ENCODE measurements at places on chromosomes 5 and 9.

DNA sequence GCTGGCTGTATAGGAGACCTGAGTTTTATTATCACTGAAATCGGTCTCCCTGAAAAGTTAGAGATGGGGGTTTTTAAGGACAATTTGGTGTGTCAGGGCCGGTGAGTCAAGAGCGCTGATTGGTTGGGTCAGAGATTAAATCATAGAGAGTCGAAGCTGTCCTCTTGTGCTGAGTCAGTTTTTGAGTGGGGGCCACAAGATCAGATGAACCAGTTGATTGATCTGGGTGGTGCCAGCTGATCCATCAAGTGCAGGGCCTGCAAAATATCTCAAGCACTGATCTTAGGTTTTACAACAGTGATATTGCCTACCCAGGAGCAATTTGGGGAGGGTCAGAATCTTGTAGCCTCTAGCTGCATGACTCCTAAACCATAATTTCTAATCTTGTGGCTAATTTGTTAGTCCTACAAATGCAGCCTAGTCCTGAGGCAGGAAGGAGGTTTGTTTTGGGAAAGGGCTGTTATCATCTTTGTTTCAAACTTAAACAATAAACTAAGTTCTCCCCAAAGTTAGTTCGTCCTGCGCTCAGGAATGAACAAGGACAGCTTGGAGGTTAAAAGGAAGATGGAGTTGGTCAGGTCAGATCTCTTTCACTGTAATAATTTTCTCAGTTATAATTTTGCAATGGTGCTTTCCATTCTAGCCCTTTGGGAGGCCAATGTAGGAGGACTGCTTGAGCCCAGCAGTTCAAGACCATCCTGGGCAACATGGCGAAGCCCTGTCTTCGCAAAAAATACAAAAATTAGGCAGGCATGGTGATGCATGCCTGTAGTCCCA, 31.6 kb upstream of the RFK start:
- DNase-seq, result no peak

DNA sequence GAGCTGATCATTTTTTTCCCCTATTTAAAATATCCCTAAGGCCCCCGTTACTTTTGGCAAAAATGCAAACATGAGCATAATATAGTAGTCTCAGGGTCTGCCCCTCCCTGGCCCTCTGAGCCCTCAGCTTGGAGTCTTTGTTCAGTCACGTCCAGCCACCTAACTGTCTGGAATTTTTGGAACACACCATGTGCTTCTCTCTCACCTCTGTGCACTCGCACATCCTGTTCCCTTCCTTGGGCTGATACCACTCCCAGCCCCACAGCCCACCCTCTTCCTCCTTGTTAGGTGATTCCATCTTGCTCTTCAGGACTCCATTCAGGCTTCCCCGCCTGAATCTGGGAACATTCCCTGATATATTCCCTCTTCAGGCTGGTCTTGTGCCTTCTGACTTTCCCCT, 16.0 kb downstream of the TDRD7 start:
- DNase-seq, result no peak

GRCh38 chr9:79559495-79560181, 12.1 kb upstream of the TLE4 start:
- no peak for DNase-seq

DNA sequence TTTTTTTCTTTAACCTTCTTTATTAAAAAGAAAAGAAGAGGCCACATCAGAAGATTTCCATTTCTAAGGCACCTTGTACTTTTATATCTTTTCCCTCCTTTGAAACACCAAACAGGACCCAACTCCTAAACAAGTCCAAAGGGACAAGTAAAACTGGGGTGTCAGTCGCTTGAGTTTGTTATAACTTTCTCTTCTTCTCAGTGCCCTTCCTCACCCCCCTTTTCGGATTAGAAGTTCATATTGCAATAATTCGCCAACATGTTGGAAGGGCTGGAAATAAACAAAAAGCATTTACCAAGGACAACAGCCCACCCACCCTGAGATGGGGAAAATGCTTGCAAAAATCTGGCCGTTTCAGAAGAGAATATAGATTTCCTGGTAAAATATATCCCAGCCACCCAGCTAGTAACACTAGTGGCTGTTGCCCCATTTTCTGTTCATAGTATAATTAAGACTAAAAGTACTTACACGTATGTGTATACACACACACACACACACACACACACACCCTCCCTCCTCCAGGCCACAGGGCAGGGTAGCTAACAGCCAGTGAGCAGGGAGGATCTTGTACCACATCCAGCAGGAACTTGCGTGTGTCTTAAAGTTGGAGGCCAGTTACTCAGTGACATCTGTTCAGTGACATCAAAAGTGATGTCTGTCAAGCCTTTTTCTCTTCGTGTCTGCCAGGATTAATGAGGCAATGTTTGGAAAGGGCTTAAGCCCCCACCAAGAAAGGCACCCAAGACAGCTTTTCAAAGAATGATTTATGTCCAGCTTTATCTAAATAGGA, 149.1 kb upstream of the KLF4 start:
- DNase-seq, result peak; percentile 21

DNA sequence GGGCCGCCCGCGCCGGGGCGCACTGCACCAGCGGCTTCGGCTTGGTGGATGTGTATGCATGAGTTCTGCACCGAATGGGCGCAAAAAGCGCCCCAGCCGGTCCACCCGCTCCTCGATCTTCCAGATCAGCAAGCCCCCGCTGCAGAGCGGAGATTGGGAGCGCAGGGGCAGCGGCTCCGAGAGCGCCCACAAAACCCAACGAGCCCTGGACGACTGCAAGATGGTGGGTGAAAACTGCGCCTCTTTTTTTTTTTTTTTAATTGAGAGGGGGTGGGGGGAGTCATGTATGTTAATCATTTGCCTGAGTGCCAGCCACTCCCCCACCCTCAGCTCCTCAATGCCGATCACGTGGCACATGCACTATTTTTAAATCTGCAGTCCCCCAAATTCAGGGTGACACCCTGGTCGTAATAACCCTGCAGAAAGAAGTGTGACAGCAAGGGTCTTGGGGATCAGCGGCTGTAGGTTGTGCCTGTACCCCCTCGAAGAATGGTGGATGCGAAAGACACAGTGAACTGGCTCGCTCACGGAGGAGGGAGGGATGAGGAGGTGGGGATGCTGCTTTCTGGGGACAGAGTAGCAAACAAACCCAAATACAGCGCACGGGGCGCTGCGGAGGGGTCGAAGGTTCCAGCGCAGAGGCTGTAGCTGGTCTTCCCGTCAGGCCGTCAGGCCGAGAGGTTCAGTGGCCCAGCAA, 900 bp downstream of the RGS7BP start:
- DNase-seq, result no peak

DNA sequence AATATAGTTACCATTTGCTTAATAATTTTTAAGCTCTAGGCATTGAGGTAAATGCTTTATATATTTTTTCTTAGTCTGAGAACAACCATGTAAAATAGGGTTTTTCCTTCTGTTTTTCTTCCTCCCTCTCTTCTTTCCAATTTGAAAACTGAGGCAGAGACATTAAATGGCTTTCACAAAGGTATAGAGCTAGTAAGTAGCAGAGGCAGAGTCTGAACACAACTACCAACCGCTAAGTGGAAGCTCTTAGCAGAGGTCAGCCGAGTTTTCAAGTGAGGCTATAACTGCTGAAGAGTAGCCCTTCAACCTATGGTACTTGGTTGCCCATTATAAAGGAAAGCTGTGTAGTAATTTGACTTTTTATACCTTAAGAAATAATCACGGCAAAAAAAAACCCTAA, 187.1 kb downstream of the MEF2C start:
- DNase-seq, result no peak

- DNase-seq, result no peak
Measured at GRCh38 chr5:141236516-141237313, 8.5 kb upstream of the PCDHB15 start.

DNA sequence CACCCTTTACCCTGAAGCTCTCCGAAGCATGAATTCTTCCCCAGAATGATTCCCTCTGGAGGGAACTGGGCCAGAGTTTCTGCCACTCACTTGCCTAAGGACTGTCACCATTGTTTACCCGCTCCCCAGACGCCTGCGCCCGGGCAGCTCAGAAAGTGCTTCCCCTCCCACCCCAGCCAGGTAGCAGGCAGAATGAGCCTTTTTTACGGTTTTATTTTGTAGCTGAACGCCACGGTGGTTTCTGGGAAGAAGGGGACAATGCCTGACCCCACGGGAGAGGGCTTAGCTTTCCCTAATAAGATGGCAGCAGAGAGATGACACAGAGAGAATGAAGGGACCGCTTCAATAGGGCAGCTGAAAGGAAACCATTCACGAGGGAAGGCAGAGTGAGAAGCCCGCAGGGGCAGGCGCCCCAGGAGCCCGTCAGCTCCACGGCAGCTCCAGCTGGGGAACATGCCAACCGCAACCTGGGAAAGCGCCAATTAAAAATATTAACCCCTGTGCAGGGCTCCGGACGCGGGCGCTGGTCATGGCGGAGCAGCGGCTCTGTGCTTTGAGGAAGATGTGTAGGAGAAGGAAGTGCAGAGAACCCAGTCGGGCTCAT, 20.4 kb upstream of the NTNG2 start:
- DNase-seq, result no peak

GRCh38 chr9:136882109-136882946, 4.0 kb upstream of the TRAF2 start:
- DNase-seq, result peak; percentile 91

GRCh38 chr9:79616013-79616412, 44.2 kb downstream of the TLE4 start:
- DNase-seq, result no peak

DNA sequence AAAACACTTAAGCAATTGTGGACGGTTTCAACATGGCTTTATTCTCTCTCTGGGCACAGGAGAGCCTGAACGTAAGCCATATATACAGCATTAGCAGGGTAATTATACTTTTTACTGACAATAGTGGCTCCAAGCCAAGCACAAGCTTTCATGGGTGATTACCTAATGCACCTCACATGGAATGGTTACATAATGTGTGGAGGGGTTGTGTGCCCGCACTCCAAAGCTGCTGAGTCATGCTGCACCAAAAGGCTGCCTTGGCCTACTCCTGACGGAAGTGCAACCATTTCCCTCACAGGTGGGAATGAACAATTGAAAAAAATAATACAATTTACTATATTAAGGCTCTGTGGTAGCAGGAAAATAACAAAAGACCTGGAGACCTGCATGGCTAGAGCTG, 86.5 kb upstream of the ATP10B start:
- no peak for DNase-seq

DNA sequence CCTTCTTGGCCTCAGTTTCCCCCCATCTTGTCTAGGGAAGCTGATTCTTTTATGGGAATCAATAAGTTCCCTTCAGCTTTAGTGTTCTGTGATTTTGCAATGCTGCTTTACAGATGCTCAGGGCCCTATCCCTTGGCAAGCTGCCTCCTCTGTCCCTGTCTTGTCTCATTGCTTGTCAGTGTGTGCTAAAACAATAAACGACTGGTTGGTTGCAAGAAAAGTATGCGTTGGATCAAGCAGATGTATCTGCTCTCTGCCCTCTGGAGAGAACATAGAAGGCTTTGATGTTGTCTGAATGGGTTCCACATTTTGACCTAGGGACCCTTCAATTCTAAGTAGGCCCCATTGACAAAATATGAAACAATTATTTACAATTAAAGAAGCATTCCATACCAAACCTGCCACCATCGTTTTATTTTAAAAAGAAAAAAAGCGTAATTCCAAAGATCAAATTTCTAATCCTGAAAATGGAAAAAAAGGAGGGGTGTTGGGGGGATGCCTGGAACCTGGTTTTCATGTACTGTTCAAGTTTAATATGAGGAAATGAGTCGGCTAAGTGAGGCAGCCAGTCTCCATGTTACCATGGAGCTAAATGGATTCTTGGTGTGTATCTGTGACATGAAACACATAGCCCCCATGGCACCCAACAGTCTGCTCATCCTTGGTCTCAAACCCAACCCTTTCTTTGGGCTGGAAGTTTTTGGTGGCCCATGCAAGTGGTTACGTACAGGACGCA, 31.2 kb upstream of the TARS1 start:
- no peak for DNase-seq

GRCh38 chr9:112380825-112381221, 915 bp downstream of the HSDL2 start:
- peak; percentile 23 for DNase-seq

GRCh38 chr5:178589180-178590140, 733 bp downstream of the COL23A1 start:
- DNase-seq, result no peak

- DNase-seq, result no peak
Measured at GRCh38 chr9:129209580-129209979, 31.5 kb upstream of the IER5L start.

- no peak for DNase-seq
Measured at GRCh38 chr5:115578657-115579056, 23.6 kb downstream of the TICAM2 start.
